ENCODE measurements at places on chromosomes 5 and 9. TPM values are rescaled to one million over a fixed set of nuclear protein-coding genes. Genes with fewer than 3 reads are reported as not detected.
A peak's percentile ranks its signal among the peaks of the same experiment; 100 is the strongest.

The SARDH gene
- total RNA-seq: 0.30 TPM

- no peak overlapping the region for H3K4me3 ChIP-seq
- peak; percentile 26 for DNase-seq
- no peaks in the 10 kb centered on the region for H3K36me3 ChIP-seq
- no peak overlapping the region for H3K27ac ChIP-seq
- H3K4me1 ChIP-seq: peaks cover 38% of the 10 kb centered on the region
These were observed 103.2 kb upstream of the ELL2 start for GRCh38 chr5:96064877-96065276.

- H3K27me3 ChIP-seq: no peaks in the 10 kb centered on the region
- no peak overlapping the region for H3K27ac ChIP-seq
- DNase-seq: no peak
- peaks cover 5% of the 10 kb centered on the region for H3K4me1 ChIP-seq
These were observed 22.1 kb downstream of the URM1 start for GRCh38 chr9:128393145-128393775.

GRCh38 chr9:133184971-133185370 lies 21.3 kb upstream of the GBGT1 start:
- H3K4me1 ChIP-seq: no peaks in the 10 kb centered on the region
- no peak overlapping the region for H3K4me3 ChIP-seq
- peak; percentile 72 for DNase-seq
- H3K27me3 ChIP-seq: peaks cover 9% of the 10 kb centered on the region
- no peaks in the 10 kb centered on the region for H3K36me3 ChIP-seq
- H3K27ac ChIP-seq: no peak overlapping the region

DNA sequence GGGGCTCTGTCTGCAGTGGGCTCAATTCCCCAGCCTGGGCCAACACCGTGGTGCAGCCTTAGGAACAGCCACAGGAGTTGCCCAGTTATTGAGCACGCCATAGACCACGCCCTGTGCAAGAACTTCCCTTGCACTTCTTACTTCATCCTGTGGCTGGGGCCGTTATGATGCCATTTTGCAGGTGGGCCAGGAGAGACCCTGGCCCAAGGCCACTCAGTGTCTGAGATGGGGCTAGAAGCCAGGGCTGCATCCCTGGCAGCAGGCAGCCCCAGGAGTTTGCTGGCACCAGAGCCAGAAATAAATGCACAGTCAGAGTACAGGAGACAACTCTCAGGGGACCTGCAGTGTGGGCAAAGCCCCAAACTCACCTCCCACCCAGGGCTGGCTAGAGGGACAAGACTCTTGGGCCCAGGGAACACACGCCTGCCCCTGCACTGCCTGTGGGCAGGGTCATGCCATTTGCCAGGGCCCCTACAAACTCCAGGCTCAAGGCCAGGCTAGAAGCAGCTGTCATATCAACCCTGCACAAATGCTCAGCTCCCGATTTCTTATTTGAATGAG lies 6.7 kb downstream of the CORO2A start:
- H3K36me3 ChIP-seq: no peaks in the 10 kb centered on the region
- H3K27ac ChIP-seq: no peak overlapping the region
- no peak overlapping the region for H3K4me3 ChIP-seq
- no peaks in the 10 kb centered on the region for H3K4me1 ChIP-seq
- no peak for DNase-seq

DNA sequence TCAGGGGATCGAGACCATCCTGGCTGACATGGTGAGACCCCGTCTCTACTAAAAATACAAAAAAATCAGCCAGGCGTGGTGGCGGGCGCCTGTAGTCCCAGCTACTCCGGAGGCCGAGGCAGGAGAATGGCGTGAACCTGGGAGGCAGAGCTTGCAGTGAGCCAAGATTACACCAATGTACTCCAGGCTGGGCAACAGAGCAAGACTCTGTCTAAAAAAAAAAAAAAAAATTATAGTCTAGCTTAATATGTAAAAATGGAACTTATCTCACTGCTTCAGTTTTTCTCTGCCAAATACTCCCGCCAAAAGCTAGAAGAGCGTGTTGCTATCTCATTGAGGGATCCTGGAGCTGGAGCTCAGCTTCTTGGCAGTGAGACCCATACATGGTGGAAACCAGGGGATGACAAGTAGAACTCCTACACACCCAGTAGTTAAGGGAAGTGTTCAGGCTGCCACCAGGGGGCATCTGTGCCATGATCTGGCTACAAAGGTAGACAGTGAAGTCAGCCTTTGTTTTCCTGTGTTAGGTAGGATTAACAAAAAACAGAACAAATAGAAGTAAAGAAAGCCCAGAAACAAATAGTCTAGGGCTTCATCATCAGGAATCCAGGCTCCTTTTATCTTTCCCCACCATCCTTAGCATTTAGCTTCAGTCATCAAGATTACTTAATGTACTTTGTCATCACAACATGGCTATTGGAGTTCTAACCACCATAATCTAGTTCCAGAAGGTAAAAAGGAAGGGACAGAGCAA lies 33.6 kb upstream of the GLIPR2 start:
- no peaks in the 10 kb centered on the region for H3K27me3 ChIP-seq
- peak; percentile 77 for DNase-seq
- peaks cover 19% of the 10 kb centered on the region for H3K4me1 ChIP-seq
- H3K36me3 ChIP-seq: no peaks in the 10 kb centered on the region
- H3K27ac ChIP-seq: peak overlapping the region; percentile 41

GRCh38 chr9:35464141-35465025 lies 25.5 kb upstream of the RUSC2 start:
- H3K4me3 ChIP-seq: no peak overlapping the region
- H3K27ac ChIP-seq: peak overlapping the region; percentile 3
- peaks cover 14% of the 10 kb centered on the region for H3K4me1 ChIP-seq
- peak; percentile 65 for DNase-seq

GRCh38 chr5:111737716-111738115 lies 19.3 kb downstream of the NREP start:
- H3K36me3 ChIP-seq: peaks cover 6% of the 10 kb centered on the region
- H3K4me1 ChIP-seq: peaks cover 2% of the 10 kb centered on the region
- no peak overlapping the region for H3K4me3 ChIP-seq
- DNase-seq: no peak

- H3K4me1 ChIP-seq: peaks cover 38% of the 10 kb centered on the region
- peak within 1 kb of the TSS; percentile 28 for H3K4me3 ChIP-seq
- peak; percentile 68 for DNase-seq
- H3K27ac ChIP-seq: peak within 1 kb of the TSS; percentile 64
- no peaks in the 10 kb centered on the region for H3K27me3 ChIP-seq
- no peaks in the 10 kb centered on the region for H3K36me3 ChIP-seq
These were observed at the start of gene TNFSF15 for GRCh38 chr9:114805670-114806525. TNFSF15 (minus strand) TSS chr9:114806039; CDS start chr9:114806012, 27 bp downstream.

- H3K27me3 ChIP-seq: no peaks in the 10 kb centered on the region
- no peak overlapping the region for H3K27ac ChIP-seq
- no peaks in the 10 kb centered on the region for H3K4me1 ChIP-seq
- H3K4me3 ChIP-seq: no peak overlapping the region
- DNase-seq: no peak
These were observed 165.9 kb upstream of the OTULINL start for GRCh38 chr5:14415698-14416074.

- H3K27me3 ChIP-seq: no peaks in the 10 kb centered on the region
- H3K4me1 ChIP-seq: no peaks in the 10 kb centered on the region
- DNase-seq: no peak
- no peak overlapping the region for H3K4me3 ChIP-seq
- no peak overlapping the region for H3K27ac ChIP-seq
- H3K36me3 ChIP-seq: peaks cover 16% of the 10 kb centered on the region
These were observed 113.3 kb downstream of the MTREX start for GRCh38 chr5:55421074-55421529.

The IFNB1 gene
- total RNA-seq: not detected

GRCh38 chr9:22206833-22207232 lies 197.7 kb upstream of the CDKN2B start:
- H3K27me3 ChIP-seq: no peaks in the 10 kb centered on the region
- no peak overlapping the region for H3K27ac ChIP-seq
- H3K36me3 ChIP-seq: no peaks in the 10 kb centered on the region
- H3K4me3 ChIP-seq: no peak overlapping the region

GRCh38 chr9:25917731-25918362 lies 239.6 kb upstream of the TUSC1 start:
- no peak overlapping the region for H3K27ac ChIP-seq
- no peaks in the 10 kb centered on the region for H3K36me3 ChIP-seq
- H3K27me3 ChIP-seq: no peaks in the 10 kb centered on the region
- no peak overlapping the region for H3K4me3 ChIP-seq
- no peak for DNase-seq
- H3K4me1 ChIP-seq: no peaks in the 10 kb centered on the region

The PCDHA8 gene
- not detected for total RNA-seq

- H3K36me3 ChIP-seq: no peaks in the 10 kb centered on the region
- peaks cover 4% of the 10 kb centered on the region for H3K4me1 ChIP-seq
- H3K27ac ChIP-seq: no peak overlapping the region
These were observed 244.7 kb downstream of the PIK3R1 start for GRCh38 chr5:68460147-68460798.

- H3K36me3 ChIP-seq: no peaks in the 10 kb centered on the region
- no peaks in the 10 kb centered on the region for H3K27me3 ChIP-seq
- no peak overlapping the region for H3K27ac ChIP-seq
- peaks cover 14% of the 10 kb centered on the region for H3K4me1 ChIP-seq
- DNase-seq: peak; percentile 13
These were observed 148.0 kb downstream of the MEF2C start for GRCh38 chr5:88734983-88735382.

The SGCD gene
- not detected for total RNA-seq

DNA sequence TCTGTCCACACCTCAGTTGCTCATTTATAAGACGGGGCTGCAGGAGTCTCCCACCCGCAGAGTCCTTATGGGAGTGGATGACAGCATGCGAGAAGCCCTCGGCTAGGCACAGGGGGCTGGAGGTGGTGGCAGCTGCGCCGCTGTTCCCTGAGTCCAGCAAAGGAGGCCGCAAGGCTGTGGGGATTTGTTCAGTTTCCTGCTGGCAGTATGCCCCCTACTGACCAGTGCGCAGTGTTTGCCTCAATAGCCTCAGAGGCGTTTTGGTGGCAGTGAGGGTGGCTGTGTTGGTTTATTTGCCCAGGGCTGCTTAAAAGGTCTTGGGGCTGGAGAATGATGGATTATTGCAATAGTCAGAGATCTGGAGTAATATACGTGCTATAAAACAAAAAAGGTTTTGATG lies 176.3 kb upstream of the OTULINL start:
- H3K27ac ChIP-seq: peak overlapping the region; percentile 9
- DNase-seq: no peak
- H3K4me3 ChIP-seq: no peak overlapping the region
- peaks cover 13% of the 10 kb centered on the region for H3K36me3 ChIP-seq
- H3K27me3 ChIP-seq: no peaks in the 10 kb centered on the region

DNA sequence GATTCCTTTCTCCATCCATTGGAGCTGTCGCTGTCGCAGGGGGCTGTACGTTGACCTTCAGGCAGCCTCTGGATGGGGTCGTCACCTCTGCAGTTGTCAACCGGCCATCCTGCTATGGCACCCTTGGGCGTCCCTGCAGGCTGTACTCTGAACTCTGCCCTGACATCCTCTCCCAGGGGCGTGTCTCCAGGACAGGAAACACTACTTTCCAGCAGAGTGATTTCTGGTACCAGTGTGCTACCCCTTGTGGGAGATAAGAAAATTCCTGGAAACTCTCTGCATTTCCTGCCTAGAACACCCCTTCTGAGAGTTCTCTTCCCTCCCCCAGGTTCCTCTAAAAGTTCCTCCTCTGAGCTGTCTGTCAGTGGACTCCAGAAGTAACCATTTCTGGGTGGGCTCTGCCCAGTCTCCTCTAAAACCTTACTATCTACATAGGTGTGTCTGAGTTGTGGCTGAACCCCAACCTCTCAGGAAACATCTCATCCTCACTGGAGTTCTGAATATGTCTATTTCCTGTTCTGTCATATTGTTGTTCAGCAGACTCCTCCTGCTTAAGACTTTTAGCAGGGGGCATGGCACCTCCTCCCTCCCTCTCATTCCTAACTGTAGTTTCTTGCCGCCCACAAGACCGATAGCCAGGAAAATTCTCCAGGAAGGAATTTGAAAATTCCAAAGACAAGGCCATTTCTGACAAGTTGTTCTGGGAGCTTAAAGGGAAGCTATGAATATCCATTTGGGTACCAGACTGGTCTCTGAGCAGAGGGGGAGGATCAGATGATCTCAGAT lies 145.3 kb upstream of the RASEF start:
- no peak overlapping the region for H3K4me3 ChIP-seq
- peaks cover 12% of the 10 kb centered on the region for H3K4me1 ChIP-seq
- H3K36me3 ChIP-seq: no peaks in the 10 kb centered on the region
- H3K27ac ChIP-seq: no peak overlapping the region
- no peaks in the 10 kb centered on the region for H3K27me3 ChIP-seq

DNA sequence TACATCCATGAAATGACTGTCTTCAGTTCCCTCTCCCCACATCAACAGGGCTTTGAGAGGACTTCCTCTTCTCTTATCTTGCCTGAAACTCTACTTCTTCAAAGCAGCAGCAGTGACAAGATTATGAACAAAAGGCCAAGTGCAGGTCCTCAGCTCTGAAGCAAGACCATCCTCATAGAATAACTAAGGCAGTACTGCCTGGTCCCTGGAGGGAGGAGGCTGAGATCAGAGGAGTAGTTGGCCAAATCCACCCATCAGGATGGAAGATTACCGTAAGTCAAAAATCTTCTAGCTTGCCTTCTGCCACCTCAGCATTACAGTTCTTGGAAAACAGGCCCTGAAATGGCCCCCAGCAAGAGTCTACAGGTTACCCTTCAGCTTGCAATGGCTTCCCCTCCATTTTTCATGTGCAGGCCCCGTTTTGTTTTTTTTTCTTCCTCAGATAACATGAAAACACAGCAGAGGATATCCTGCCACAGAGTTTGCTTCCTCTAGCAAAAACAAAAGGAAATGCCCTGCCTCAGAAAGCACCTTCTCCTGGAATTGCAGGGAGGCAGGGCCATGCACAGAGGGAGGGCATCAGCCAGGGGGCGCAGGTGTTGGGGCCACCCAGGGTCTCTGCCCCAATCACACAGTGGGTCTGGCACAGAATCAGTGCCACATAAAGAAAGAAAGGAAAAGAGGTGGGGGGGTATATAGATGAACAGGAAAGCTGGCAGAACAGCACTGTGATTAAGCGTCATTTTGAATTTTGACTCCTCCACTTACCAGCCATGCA lies 40.0 kb downstream of the KLHL3 start:
- DNase-seq: peak; percentile 98
- H3K4me3 ChIP-seq: no peak overlapping the region
- H3K36me3 ChIP-seq: no peaks in the 10 kb centered on the region
- peak overlapping the region; percentile 85 for H3K27ac ChIP-seq

- H3K27ac ChIP-seq: no peak overlapping the region
- peak; percentile 81 for DNase-seq
- H3K4me1 ChIP-seq: peaks cover 31% of the 10 kb centered on the region
- H3K27me3 ChIP-seq: no peaks in the 10 kb centered on the region
These were observed 123.7 kb upstream of the NFIB start for GRCh38 chr9:14437354-14438231.

The CCL21 gene
- not detected for total RNA-seq

- no peaks in the 10 kb centered on the region for H3K27me3 ChIP-seq
- no peaks in the 10 kb centered on the region for H3K36me3 ChIP-seq
- no peak overlapping the region for H3K4me3 ChIP-seq
- no peak overlapping the region for H3K27ac ChIP-seq
- no peak for DNase-seq
These were observed 18.5 kb downstream of the TMEM167A start for GRCh38 chr5:83058726-83059125.

DNA sequence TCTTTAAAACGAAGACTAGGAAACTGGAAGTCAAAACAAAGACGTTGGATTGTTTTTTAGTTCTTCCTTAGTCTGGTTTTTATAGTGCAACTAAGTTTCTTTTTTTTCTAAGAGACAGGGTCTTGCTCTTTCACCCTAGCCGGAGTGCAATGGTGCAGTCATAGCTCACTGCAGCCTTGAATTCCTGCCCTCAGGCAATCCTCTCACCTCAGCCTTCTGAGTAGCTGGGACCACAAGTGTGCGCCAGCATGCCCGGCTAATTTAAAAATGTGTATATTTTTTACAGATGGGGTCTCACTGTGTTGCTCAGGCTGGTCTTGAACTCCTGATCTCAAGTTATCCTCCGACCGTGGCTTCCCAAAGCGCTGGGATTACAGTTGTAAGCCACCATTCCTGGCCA lies 27.6 kb downstream of the ZFYVE16 start:
- no peak for DNase-seq
- no peak overlapping the region for H3K4me3 ChIP-seq
- no peaks in the 10 kb centered on the region for H3K4me1 ChIP-seq
- peaks cover 3% of the 10 kb centered on the region for H3K36me3 ChIP-seq
- H3K27me3 ChIP-seq: no peaks in the 10 kb centered on the region

All from endothelial cell of umbilical vein (primary cell).